SHP77 treated with DMSO at 0.1 percent for 48 hours (cell line): ENCODE measurements at places on chromosomes 2 and 18.

DNA sequence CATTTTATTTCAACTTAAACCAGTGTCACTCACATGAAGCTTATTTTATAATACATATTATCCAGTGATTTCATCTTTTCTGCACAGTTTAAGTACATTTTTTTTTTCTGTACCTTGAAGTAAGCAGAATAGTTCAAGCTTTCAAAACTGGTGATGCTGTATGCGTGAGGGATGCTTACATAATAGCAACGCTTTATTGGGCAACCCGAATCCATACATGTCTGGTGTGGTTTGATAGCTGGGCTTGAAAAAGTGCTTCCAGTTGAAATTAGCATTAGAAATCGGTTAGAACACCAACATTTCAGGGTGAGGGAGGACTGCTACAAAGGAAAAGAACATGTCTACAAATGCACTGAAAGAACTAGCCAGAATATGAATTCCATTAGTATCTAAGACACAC is 117.4 kb downstream of the MBP start:
- no peak for DNase-seq

- no peak for DNase-seq
These were observed 434.9 kb downstream of the DSEL start for GRCh38 chr18:67081482-67082211.

GRCh38 chr2:19651466-19651865 is 250.3 kb downstream of the TTC32 start:
- DNase-seq = no peak

- DNase-seq = no peak
These were observed 28.4 kb downstream of the FAM237A start for GRCh38 chr2:206670531-206671319.

DNA sequence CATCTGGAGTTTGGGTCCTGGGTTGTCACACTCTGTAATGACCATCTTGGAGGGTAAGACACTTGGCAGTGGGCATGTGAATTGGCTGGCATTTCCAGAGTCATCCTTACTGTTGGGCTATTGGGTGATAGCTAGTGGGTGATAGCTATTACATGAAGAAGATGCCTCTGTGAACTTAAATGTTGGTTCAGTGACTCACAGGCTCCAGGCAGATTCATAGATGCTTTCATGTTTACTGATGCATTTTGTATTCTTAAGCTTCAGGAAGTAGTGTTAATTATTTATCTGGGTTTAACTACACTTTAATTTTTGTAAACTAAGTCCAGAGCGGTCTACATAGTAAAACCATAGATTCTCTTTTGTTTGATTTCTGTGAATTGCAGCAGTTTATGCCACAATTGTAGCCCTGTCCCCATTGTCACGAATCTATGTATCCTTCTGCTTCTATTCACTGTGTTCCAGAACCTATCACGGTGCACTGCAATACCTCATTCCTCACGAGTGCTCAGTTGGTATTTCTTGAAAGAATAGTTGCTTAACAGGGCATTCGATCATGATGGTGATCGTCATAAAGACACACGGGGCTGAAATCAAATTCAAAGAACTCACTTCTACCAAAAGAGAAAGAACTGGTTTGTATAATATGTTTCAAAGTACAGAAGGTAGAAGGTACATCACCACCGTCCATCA is 79.7 kb downstream of the GBX2 start:
- DNase-seq = no peak

- no peak for DNase-seq
These were observed 50.0 kb upstream of the ATL2 start for GRCh38 chr2:38427054-38427453.

DNA sequence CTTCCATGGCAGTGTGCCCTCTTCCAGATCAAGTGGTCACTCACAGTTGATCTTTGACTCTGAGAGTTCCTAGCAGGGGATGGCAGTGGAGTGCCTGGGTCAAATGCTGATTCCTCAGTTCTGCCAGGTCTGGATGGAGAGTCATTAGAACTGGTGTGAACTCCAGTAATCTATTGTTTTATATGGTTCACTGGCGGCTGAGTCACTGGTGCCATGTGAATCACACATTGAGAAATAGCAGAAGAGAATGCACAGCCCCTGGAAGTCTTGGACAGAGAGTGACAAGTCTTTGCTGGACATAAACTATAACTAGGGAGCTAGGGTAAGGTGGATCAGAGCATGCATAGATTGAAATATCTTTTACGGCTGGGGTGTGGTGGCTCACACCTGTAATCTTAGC is 86.9 kb downstream of the EIF2AK3 start:
- DNase-seq = no peak

GRCh38 chr18:12772111-12772510 is 69.3 kb downstream of the PSMG2 start:
- DNase-seq = no peak

DNA sequence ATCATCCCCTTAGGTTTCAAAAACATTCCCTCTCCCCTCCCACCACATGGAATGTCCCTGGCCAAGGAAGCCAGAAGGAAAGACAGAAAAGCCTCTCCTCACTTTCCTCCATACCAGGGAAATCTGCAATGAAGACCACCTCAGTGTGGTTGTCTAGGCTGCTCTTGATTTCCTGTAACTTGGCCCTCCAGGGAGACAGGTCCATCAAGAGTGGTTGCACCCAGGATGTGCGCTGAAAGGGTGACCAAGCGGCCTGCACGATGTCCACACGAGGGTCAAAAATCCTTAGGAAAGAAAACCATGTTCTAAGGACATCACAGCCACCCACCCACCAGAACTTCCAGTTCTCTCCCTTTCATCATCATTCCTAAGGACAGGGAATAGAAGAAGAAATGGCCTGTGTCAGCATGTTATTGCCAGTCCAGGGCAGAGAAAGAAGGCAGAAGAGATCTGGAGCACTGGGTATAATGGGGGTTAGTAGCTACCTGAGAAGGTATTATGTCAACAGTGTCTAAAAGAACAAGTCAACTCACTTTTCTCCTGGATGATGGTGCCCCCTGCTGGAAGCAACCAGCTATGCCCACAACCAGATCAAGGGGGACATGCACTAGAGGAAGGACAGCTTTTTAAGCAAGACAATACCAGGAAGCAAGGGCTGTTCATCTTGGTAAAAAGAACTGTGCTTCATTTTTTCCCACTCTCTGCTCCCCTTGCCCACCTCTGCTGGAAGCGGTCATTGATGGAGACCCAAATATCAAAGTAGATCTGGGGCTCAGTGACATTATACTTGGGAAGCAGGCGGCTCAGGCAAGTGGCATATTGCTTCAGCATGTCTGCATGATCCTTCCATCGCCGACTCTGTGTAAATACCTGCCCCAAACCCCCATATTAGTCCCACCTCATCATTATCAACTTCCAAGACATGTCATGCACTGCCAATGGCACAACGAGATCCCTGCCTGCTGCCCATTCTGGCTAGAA is 9.3 kb downstream of the GGCX start:
- peak; percentile 20 for DNase-seq

- DNase-seq = no peak
These were observed 63.8 kb downstream of the HAUS1 start for GRCh38 chr18:46167971-46168370.

DNA sequence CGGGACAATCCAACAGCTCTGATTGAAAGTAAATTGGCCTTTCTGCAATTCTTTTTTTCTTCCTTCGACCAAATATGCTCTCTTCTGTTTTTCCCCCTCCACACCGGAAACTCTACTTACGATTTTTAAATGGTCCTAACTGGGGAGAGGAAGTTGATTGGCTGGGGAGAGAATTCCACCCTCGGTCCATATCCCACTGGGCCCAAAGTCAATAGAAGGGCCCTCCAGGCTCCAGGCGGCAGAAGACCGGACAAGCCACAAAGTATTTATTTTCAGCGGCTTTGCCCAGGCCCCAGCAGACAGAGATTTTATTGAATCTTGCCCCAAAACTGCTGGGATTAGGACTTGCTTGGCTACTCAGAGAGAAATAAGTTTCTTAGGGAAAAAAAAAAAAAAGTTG is 37.1 kb upstream of the SMAD7 start:
- no peak for DNase-seq

- no peak for DNase-seq
These were observed 265.4 kb downstream of the NUP35 start for GRCh38 chr2:183389546-183390080.
